H1 (cell line): ENCODE measurements at places on chromosomes 1 and 21.
A peak's percentile ranks its signal among the peaks of the same experiment; 100 is the strongest.

DNA sequence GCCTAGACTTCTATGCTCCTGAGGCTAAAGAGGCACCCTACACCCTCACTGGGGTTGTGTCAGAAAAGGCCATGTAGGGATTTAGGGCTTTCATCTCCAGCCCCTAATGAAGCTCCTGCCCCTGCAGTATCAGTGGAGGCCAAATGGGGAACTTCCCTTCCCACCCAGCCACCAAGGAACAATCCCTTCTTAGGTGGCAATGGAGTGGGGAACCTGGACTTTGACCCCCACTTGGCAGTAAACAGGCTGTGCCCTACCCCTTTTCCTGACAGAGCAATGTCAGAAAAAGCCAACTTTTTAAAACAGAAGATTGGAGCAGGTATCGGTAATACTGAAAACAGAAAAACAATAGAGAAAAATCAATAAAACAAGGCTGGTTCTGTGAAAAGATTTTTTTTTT, 35.5 kb upstream of the SLC19A2 start:
- no peaks in the 10 kb centered on the region for H3K27me3 ChIP-seq
- no peaks in the 10 kb centered on the region for H3K4me1 ChIP-seq
- no peak overlapping the region for H3K4me3 ChIP-seq
- no peaks in the 10 kb centered on the region for H3K36me3 ChIP-seq
- no peak for DNase-seq

DNA sequence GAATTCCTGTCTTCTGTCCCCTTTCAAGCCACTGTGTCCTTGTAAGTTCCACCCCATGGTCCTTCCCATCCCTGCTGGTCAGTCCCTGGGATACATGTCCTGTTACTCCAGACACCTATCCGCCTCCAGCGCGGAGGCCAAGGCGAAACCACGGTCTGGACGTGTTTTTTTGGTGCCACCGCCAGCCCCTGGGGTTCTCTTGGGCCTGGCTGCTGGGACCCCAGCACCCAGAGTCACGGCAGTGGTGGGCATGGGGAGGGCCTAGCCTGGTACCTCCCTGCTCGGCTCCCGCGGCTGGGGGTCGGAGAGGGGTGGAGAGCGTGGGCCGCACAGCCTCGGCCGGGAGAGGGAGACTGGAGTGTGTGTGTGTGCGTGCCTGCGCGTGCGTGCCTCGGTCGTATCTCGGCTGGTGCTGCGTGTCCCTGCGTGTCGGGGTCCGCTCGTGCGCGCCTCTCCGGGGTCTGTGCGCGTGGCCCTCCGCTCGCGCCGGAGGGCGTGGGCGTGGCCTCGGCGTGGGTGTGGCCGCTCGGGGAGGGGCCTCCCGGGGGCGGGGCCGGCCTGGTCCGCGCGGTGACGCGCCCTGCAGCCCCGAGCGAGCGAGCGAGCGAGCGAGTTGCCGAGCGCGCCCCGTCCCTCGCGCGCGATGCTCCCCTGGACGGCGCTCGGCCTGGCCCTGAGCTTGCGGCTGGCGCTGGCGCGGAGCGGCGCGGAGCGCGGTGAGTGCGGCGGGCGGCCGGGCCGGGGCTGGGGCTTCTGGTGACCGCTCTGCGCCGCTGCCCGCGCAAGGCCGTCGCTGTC, at the start of gene VWA1:
Gene VWA1 (plus strand): TSS at position 585 of the 798 bp plus-strand sequence. CDS start 59 bp downstream, at position 644.
- peaks cover 44% of the 10 kb centered on the region for H3K4me1 ChIP-seq
- peaks cover 7% of the 10 kb centered on the region; the same call in 1 of the 2 replicates for H3K36me3 ChIP-seq
- peak within 1 kb of the TSS; percentile 72 for H3K4me3 ChIP-seq
- peak within 1 kb of the TSS; percentile 17; the same call in 1 of the 2 replicates for H3K27ac ChIP-seq
- no peaks in the 10 kb centered on the region for H3K27me3 ChIP-seq

DNA sequence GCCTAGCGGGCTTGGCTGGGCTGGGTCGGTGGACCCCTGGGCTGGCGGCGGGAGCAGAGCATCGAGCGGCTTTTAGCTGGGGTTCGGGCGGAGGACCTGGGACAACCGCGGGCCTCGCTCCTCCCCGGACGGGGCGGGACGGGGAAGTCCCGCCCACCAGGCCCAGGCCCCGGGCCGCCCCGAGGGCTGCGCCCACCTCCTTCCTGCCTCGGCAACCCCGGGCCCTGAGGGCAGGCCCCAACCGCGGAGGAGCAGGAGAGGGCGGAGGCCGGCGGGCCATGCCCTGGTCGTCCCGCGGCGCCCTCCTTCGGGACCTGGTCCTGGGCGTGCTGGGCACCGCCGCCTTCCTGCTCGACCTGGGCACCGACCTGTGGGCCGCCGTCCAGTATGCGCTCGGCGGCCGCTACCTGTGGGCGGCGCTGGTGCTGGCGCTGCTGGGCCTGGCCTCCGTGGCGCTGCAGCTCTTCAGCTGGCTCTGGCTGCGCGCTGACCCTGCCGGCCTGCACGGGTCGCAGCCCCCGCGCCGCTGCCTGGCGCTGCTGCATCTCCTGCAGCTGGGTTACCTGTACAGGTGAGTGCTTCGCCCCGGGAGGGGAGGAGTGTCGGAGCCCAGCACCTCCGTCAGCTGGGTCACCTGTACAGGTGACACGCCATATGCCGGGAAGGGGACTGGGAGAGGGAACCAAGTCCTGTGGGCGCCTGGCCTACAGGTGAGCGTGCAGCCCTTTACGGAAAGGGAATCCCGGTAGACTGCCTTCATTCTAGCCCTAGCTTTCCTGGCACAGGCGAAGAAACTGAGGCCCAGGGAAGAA, at the start of gene XKR8:
Gene XKR8 (plus strand): TSS at position 182 of the 812 bp plus-strand sequence. CDS start 97 bp downstream, at position 279.
- no peaks in the 10 kb centered on the region for H3K27me3 ChIP-seq
- H3K27ac ChIP-seq = peak within 1 kb of the TSS; percentile 84
- no peaks in the 10 kb centered on the region for H3K4me1 ChIP-seq
- peak within 1 kb of the TSS; percentile 80 for H3K4me3 ChIP-seq
- DNase-seq = peak; percentile 92
- peaks cover 30% of the 10 kb centered on the region for H3K36me3 ChIP-seq

DNA sequence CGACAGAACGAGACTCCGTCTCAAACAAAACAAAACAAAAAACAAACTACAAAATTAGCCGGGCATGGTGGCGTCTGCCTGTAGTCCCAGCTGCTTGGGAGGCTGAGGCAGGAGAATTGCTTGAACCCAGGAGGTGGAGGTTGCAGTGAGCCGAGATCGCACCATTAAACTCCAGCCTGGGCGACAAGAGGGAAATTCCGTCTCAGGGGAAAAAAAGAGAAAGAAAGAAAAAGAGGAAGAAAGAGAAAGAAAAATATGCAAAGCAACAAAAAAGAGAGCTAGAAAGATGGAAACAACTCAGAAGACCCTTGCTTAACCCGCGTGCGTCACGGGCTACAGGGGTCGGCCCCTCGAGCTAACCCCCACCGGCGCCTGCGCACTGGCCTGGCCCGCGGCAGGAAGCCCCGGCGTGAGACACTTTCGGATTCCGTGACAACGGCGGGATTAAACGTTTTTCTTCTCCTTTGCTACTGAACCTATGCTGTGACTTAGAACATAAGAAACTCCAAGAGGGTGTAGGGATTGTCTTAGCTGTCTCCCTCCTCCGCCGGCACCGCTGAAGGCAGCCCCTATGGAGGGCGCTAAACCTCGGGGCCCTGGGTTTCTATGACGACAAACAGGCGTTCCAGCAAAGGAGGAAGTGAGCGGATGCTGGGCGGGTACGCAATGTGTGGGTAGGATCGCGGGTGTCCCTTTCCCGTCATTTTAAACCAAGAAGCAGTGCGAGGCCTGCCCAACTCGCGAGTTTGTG, at the start of gene AXDND1:
Gene AXDND1 (plus strand): TSS at position 630 of the 751 bp plus-strand sequence. CDS start 539 bp downstream, outside the sequence.
- DNase-seq = peak; percentile 87
- no peaks in the 10 kb centered on the region for H3K27me3 ChIP-seq
- no peaks in the 10 kb centered on the region for H3K4me1 ChIP-seq
- peak within 1 kb of the TSS; percentile 85 for H3K4me3 ChIP-seq
- H3K27ac ChIP-seq = peak within 1 kb of the TSS; percentile 86
- no peaks in the 10 kb centered on the region for H3K36me3 ChIP-seq

- DNase-seq = peak; percentile 62
- no peak overlapping the region for H3K27ac ChIP-seq
- peaks cover 42% of the 10 kb centered on the region for H3K4me1 ChIP-seq
- peak overlapping the region; percentile 4 for H3K4me3 ChIP-seq
- H3K27me3 ChIP-seq = peaks cover 99% of the 10 kb centered on the region
These were observed 3.4 kb downstream of the TAL1 start for GRCh38 chr1:47228644-47229030.

DNA sequence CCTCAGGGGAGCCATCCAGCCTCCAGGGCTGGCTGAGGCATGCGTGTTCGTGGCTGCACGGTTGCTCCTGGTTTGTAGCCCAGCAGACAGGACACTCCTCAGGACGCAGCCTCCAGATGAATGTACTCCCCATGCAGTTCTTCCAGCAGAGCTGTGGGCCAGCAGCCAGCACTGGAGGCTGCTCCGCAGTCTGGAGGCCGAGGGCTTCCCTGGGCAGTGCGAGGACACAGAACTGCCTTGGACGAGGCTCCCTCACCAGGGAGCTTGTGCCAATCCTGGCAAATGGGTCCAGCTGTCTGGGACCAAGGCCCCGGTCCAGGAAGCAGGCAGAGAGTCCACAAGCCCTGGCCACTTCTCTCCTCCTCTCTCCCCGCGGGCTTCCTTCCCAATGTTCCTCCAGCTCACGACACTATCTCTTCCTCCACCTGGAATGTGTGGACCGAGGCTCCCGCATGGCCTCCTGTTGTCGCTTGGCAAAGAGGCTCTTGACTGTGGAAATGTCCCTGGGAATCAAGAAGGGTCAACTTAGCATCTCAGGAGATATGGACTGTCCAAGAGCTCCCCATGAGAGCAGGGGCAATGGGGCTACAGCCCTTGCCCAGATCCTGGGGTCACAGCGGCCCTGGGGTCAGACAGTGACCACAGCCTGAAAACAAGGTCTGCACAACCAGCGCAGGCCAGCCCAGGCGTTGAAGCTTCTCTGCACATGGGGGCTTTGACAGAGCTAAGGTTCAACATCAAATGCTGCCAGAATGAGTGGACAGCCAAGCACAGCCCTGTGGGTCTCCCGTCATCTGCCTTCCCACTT, 5.3 kb downstream of the EDN2 start:
- no peak for DNase-seq
- no peak overlapping the region for H3K27ac ChIP-seq
- no peaks in the 10 kb centered on the region for H3K27me3 ChIP-seq
- no peaks in the 10 kb centered on the region for H3K4me1 ChIP-seq

DNA sequence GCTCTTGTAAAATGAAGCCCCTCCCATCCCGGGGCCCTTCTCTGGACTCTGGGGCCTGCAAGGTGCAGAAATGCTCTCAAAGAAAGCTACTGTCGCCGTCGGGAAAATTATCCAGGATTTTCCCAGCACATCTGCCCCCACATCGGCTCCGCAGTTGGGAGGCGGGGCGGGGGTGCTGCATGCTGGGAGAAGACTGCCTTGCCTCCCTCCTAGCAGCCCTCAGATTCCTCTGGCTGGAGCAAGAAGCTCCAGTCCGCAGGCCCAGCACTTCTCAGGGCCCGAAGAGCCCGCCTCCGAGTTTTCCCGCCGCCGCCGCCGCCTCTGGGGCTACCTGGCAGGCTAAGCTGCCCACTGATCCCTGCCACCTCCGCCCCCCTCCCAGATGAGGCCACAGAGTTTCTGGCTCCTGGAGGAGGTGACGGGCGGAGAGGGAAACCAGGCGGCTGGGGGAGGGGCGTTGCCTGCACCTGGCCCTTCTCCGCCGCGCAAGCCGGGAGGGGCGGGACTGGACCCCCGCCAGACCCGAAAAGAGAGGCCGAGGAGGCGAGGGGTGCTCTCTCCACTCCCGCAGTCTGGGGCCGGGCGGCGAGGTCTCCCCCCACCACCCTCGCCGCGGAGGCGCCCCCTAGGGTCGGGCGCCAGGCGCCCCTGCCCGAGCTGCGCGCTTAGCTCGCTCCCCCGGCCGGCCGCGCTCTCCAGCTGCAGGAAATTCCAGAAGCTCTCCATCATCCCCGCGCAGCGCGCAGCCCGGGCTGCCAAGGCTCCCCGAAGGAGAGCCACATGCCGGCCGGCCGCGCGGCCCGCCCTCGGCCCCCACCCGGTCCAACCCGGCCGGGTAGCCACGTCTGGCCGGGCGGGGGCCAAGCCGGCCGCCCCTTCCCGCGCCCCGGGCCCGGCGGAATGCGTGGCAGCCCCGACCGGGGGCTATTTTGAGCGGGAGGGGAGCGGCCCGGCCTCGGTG, 28.8 kb downstream of the AHDC1 start:
- peaks cover 55% of the 10 kb centered on the region for H3K4me1 ChIP-seq
- peak overlapping the region; percentile 81 for H3K27ac ChIP-seq
- no peaks in the 10 kb centered on the region for H3K27me3 ChIP-seq
- peak overlapping the region; percentile 62 for H3K4me3 ChIP-seq
- no peak for DNase-seq

DNA sequence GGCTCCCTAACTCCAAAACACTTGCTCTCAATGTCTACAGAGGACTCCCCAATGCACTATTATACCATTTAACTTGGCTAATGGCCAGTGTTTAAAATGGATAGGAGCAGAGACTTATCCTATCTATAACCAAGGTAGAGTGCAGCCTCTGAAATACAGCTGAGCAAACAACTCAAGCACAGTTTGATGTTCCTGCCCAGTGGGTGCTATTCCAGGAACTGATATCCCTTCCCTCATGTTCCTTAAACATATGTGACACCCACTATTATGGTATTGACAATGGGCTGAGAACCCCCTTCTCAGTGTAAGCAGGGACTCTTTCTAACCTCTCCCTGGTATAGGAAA, 51.7 kb downstream of the SH3GLB1 start:
- H3K4me1 ChIP-seq = no peaks in the 10 kb centered on the region
- H3K27ac ChIP-seq = no peak overlapping the region
- no peak overlapping the region for H3K4me3 ChIP-seq
- no peak for DNase-seq

DNA sequence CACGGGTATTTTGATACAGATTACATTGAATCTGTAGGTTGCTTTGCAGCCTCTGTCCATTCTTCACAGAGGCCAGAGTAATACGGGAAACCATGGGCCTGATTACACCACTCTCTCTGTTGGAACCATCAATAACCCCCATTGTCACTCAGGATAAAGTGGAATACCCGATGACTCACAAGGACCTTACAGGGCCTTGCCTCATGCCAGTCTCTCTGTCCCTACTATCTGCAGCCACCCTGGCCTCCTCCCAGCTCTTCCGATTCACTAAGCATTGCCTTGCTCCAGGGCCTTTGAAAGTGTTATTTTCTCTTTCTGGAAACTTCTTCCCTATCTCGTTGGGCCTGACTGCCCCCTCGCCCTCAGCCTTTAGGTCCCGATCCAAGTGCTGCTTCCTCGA, 61.7 kb downstream of the HMGB4 start:
- H3K4me1 ChIP-seq = no peaks in the 10 kb centered on the region
- no peaks in the 10 kb centered on the region for H3K36me3 ChIP-seq
- H3K4me3 ChIP-seq = no peak overlapping the region
- DNase-seq = no peak
- H3K27ac ChIP-seq = no peak overlapping the region
